Right hindlimb (tissue), 1 donor: ENCODE measurements at places on chromosomes 1 and 21.

DNA sequence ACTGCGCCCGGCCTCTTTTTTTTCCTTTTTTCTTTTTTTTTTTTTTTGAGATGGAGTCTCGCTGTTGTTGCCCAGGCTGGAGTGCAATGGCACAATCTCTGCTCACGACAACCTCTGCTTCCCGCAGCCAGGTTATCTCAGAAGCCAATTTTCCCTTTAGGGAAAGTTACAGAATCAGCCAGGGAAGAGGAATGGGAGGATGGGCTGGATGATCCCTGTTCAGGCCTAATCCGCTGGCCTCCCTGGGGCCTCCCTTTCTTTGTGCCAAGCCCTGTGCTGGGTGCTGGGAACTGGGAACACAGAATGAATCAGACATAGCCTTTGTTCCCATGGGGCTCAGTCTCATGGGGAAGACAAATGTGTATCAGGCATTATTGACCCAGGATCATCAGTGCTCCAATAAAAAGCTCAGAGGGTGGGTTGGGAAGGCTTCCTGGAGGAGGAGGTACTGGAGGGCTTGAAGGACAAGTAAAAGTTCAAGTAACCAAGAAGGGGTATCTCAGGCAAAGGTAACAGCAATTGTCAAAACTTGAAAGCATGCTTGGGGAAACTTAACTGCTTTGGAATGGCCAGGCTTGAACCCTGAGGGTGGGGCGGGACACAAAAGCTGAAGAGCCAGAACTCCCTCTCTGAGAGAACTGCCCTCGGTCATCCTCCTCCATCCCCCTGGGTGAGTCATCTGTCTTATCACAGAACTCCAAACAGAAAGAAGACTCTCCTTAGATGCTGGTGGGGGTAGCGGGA, 14.3 kb downstream of the ECHDC2 start:
- DNase-seq, result no peak

DNA sequence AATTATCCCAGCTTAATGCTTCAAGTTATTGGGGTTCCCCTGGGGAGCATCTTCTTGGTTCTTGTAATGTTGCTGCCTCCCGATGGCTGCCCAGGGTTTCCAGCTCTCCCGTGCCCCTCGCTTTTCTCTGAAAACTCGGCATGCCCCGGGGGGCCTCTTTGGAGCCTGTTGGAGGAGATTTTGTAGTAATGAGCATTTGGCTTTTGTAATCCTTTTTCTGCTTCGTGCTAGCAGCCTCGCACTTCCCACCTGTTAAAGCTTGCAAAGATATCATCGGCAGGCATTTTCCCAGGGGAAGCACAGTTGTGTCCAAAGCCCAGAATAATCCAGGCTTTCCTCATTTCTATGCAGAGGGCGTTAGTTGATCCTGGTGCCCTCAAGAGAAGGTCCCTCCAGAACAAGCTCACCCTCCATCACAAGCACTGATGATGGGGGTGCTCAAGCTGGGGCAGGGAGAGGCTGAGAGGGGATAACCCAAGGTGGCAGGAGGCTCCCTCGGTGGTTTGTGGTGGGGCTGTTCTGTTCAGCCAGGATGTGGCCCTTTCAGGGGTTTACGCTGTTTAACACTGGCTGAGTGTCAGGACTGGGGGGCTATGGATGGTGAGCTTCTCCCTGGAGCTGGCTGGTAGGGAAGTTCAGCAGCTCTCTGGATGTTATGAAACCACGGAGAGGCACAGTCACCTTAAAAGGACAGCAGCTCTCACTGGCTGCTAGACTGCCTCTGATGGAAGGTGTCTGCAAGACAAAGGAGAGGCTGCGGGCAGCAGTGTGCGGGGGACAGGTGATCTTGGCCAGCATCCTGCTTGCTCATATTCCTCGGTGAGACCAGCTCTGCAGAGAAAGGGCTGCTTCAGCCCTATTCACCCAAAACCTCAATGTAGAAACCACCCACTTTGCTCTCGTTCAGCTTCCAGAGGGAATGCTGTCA, 477.1 kb upstream of the VAMP3 start:
- no peak for DNase-seq

GRCh38 chr1:76433526-76433925, 359.0 kb downstream of the ST6GALNAC3 start:
- no peak for DNase-seq

DNA sequence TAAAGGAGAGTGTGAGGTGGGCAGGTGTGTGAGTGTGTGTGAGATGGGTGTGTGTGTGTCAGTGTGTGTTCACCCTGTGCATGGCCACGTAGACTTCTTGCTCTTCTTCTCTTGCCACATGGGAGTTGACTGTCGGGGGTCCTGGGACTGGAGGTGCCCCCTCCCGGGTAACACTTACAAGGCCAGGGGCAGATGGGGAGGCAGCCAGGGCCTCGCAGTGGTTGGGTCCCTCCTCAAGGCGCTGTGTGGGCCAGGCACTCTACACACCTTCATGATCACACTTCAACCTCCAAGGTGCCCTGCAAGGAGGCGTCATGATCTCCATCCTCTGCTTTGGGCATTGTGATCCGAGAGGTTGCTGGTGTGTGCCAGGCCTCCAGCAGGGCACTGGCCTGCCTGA, 2.3 kb downstream of the PLA2G2F start:
- DNase-seq, result no peak

DNA sequence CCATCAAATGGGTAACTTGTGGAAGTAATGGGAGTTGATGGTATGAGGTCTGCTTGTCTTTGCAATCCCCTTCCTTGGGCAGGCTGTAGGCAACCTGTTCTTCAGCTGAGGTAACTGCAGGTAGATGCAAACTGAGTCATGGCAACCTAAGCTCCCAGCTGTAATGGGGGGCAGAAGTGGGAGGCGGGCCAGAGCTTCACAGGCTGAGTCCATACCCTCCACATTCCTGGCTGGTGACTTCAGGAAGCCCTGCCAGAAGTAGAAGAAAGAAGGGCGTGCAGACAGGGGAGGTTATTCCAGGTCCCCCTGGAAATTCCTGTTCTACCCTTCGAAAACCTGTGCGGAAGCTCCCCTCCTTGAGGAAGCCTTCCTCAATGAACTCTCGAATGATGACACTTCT, 44.9 kb downstream of the ARHGEF11 start:
- DNase-seq, result no peak

- DNase-seq, result no peak
Measured at GRCh38 chr21:28112511-28112910, 880.2 kb downstream of the LTN1 start.

GRCh38 chr21:24895885-24896734, 711.2 kb downstream of the MRPL39 start:
- DNase-seq, result no peak

- no peak for DNase-seq
Measured at GRCh38 chr1:204254031-204254661, 40.4 kb upstream of the GOLT1A start.

DNA sequence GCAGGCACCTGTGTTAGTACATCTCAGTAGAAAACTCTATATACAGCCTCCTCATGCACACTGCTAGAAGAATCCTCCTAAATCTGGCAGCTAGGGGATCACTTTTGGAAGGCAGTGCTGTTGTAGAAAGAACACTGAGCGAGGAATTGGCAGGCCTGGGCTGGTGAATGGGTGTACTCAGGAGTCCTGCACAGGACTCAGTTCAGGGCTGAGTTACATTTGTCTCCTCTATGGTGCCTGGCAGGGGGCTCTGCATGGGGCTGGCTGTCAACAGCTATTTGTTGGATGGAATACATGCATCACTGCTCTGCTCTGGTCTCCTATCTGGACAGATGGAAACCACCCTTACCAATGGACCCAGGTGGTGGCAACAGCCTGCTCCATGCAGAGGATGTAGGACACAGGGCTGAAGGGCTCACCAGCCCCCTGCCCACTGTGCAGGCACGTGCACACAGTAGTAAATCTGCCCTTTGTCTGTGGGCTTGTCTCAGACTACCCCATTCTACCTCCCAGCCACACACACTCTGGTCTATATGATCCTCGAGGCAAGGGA, 74.2 kb downstream of the LRIG2 start:
- no peak for DNase-seq

GRCh38 chr1:178470411-178470960, 26.3 kb downstream of the CLEC20A start:
- DNase-seq, result no peak

GRCh38 chr1:7294636-7295035, 476.5 kb upstream of the VAMP3 start:
- DNase-seq, result no peak

DNA sequence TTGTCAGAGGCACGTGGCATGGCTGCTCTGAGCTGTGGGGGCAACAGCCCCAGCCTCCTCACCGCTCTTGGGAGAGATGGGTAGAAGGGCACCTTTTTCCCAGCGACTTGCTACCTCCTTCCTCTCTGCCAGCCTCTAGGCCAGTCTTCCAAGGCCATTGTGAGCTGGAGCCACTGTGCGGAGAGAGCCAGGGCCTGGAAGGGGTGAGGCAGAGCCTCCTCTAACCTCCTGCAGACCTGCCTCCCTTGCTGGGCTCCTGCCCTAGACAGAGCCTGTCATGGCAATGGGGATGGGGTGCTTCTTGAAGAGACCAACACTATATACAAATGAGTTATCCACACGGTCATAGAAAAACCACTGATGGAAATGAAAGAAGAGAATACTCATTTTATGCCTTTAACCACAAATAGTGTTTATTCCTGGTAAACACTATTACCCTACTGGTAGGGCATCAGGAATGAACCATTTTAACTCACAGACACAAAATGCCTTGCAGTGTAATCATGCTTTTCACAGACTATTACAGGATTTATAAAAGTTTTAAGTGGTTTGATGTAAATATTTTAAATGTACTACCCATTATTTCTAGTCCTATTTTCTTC, 5.0 kb upstream of the IGFN1 start:
- DNase-seq, result no peak

DNA sequence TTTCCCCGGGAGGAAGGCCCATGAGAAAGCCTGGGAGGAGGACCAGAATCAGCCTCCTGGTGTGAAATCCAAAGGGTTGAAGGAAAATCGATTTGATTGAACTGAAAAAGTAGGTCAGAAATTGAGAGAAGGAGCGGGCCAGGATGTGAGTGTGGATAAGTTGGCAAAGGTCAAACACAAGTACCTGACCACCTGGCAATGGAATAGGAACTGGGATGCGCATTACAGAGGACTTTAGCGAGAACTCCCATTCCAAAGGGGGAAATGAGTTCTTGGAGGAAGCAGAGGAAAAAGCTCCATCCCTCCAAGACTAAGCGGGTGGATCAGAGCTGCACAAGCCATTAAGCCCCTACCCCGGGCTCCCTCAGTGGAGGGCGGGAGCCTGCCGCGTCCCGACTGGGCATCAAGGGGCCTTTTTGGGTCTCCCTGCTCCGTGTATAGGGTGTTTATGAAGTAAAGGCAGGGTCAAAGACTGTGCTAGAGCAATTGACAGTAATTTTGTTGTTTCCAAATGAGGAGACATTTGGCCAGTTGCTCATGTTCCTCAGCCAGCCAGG, 56.4 kb downstream of the TGFB2 start:
- peak; percentile 35 for DNase-seq

- DNase-seq, result no peak
Measured at GRCh38 chr1:117473063-117473462, 105.8 kb downstream of the MAN1A2 start.

DNA sequence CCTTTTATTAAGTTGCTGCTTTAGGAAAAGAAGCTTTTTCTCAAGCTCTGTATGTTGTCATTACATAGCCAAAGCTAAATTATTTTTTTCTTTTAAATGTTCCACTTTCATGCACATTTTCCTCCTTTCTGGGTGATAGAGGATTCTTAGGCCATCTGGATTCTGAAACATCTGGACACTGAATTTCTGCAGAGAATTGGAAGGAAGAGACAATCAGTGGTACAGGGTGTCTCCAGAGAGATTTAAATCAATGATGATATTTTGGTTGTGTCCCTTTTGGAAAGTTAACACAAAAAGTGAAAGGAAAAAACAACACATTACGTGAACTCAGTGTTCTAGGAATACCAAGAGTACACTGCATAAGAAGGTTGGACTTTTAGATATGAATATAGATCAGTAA, 211.4 kb upstream of the PKN2 start:
- DNase-seq, result no peak

DNA sequence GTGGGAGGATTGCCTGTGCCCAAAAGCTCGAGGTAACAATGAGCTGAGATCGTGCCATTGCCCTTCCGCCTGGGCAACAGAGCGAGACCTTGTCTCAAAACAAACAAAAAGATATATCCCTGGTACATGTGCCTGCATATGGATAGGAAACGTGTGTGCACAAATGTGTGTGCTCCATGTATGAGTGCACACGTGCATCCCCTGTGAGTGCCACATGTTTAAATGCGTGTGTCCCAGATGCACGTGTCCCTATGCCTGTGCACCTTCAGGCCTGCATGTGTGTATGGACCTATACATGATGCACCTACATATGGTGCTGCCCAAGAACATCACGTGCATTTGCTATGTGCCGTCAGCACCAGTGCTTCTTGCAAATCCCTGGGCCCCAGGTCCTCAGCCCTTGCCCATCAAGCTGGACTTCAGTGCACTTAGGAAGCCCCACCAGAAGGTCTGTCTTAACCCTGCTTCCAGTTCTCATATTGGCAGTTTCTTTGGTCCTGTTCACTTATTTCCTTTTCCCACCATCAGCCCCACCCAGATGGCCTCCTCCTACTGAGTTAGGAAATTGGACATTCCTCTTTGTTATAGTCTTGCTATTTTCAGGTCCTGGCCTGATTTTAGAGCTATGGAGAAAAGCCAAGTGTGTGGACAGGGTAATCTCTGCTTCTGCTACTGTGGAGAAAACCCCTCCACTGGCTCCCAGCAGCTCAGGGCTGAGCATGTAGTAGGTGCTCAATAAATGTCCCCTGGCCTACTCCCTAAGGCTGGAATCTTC, 15.4 kb downstream of the TIE1 start:
- DNase-seq, result no peak

DNA sequence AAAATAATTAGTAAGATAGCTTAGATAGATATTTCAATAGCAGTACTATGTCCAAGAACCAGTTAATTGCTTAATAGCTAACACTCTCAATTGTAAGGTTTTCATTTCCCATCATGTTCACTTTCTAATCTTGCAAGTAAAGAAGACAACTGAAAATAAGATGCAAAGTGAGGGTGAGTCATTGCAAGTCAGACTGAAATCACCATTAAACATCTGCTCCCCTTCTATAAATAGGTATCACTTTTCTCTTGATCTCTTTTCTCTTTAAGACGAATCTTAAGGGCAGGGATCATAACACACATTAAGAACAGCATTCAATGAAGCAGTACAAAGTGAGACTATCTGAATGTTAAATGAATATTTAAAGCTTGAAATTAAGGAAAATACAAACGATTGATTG, 40.4 kb downstream of the UBR4 start:
- no peak for DNase-seq

DNA sequence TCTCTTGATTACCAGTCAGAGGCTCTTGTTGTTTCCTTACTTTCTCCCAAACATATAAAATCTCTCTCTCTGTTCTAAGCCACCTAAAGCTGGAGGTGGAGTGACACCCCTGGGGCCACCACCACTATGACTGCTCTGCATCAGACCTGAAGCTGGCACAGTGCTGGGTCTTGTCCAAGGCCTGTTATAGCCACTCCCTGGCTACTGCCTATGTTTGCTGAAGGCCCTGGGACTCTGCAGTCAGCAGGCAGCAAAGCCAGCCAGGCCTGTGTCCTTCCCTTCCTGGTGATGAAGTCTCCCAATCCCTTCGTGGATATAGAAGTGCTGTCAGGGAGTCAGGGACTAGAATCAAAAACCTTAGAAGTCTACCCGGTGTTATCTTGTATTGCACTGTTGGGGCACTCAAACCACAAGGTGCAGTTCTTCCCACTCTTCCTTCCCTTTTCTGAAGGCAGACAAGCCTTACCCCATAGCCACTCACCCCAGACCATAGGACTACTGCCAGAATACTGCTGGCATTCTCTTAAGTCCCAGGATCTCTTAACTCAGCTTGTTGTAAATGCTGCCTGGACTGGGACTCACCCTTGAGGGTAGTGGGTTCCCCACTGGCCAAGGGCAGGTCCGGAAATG, 103.1 kb downstream of the RPS6KC1 start:
- no peak for DNase-seq

GRCh38 chr1:224380003-224380402, 23.3 kb downstream of the CNIH4 start:
- no peak for DNase-seq
